ENCODE measurements at places on chromosomes 6 and 20.

GRCh38 chr20:15976047-15976736 is 597.1 kb downstream of the KIF16B start:
- no peak for DNase-seq

GRCh38 chr6:71977884-71978283 is 91.5 kb downstream of the RIMS1 start:
- DNase-seq, result no peak

DNA sequence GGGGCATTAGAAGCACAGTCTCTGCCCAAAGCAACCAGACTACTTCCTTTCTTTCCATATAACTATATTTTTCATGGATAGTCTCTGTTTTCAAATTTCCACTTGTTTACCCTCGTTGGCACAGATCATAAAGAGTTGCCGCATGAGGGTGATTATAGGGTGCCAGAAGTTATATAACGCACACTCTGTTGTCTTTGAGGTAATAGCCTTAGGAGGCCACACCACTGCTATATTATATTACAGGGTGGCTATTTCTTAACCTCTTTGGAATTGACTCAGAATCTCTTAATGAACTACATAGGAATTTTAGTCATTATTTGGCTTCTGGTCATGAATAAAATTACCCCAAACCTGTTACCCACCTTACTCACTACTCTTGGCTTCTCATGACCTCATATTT is 43.7 kb downstream of the KCNQ5 start:
- no peak for DNase-seq

- no peak for DNase-seq
Observed at GRCh38 chr6:169233181-169233580, 20.5 kb downstream of the THBS2 start.

DNA sequence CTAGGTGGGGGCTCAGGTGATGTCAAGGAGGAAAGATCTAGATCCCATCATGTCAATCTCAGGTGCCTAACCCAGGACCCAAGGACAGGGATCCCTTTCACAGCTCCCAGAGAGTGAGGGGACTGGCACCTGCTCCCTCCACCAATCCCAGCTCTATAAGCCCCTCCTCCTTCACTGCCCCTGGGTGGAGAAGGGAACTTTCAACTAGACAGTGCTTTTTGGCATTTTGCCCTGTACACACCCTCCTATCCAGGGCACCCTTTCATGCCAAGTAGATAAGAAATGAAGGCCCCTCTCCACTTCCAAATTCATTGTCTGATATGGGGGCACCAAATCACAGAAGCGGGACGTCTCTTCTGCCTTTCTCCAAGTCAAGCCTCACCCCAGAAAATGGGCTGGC is 61.6 kb downstream of the MDGA1 start:
- DNase-seq, result no peak

- no peak for DNase-seq
Observed at GRCh38 chr6:63507096-63507495, 65.2 kb upstream of the LOC128125822 start.

- DNase-seq, result no peak
Observed at GRCh38 chr6:7542065-7542873, 798 bp downstream of the DSP start.

DNA sequence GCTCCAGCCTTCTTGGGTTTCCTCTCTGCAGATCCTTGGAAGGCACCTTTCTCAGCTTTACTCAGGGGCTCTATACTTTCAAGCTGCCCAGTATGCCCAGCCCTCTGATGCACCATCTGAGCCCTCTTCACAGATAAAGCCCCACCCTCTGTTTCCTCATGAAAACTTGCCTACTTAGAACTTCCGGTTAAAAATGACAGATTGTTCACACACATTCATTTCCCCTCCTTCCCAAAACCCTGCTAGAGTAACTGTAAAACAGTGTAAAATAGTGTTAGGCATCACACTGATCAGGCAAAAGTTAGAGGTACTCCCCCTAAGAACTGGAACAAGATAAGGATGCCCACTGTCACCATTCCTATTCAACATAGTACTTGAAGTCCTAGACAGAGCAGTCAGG is 14.0 kb upstream of the GCM1 start:
- DNase-seq, result no peak

DNA sequence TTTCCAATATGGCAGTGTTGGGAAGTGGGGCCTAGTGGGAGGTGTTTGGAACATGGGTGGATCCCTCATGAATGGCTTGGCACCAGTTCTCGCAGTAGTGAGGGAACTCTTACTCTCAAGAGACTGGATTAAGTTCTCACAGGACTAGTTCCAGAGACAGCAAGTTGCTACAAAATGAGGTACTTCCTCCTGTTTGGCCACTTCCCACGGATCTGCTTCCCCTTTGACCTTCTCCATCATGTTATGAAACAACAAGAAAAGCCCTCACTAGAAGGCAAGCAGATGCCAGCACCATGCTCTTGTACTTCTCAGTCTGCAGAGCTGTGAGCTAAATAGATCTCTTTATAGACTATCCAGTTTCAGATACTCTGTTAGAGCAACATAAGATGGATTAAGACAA is 3.1 kb downstream of the RSPH3 start:
- DNase-seq, result no peak

GRCh38 chr6:136208783-136209182 is 41.3 kb downstream of the MTFR2 start:
- DNase-seq, result no peak

GRCh38 chr6:25107218-25107617 is 171.5 kb upstream of the RIPOR2 start:
- DNase-seq, result no peak

DNA sequence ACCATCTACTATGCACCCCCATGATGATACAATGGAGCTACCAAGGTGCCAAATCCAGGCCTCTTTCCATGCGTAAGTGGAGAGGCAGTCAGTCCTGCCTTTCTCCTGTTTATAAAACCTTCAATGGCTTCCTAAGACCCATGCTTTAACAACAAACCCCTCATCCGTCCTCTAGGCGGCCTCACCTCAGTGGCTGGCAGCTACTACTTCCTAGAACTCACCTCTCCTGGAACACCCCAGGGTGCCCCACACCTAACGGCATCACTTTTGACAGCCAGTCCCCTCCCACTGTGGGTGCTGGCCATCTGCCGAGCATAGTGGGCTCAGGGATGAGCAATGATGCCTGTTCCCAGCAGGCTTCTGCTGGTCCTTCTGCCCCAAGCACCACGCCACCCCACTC is 80.0 kb upstream of the TAB2 start:
- no peak for DNase-seq

DNA sequence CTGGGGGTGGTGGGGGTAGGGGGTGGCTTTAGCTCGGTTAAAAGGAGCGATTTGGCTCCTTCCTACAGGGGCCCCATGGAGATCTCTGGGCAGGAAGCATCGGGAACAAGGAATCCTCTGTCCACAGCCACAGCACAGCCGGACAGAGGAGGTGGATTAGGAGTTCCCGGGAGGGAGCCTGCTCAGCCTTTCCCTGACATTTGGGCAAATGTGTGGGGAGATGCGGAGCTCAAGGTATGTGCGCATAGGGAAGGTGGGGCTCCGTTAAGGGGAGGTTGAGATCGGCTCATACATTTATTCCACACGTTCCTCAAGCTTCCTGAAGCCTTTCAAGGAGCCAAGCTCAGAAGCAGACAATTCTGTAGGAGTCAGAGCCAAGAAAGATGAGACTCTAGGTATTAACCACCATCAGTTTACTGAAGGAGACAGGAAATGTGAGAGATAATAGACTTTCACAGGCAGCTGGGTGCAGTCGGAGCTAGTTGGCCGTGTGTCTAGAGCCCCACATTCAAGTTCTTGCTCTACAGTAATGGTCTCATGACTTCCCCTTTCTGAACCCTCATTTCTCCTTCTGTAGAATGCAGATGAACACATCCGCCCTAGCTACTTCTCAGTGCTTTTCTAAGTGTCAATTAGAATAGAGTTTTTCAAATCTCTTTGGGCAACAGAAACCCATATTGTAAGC is 40.8 kb upstream of the EPB41L1 start:
- DNase-seq, result no peak

- no peak for DNase-seq
Observed at GRCh38 chr6:144953552-144954240, 668.6 kb downstream of the UTRN start.

- DNase-seq, result no peak
Observed at GRCh38 chr20:33480048-33480447, 9.8 kb upstream of the CBFA2T2 start.

- no peak for DNase-seq
Observed at GRCh38 chr20:2619961-2620595, 32.4 kb upstream of the NOP56 start.

DNA sequence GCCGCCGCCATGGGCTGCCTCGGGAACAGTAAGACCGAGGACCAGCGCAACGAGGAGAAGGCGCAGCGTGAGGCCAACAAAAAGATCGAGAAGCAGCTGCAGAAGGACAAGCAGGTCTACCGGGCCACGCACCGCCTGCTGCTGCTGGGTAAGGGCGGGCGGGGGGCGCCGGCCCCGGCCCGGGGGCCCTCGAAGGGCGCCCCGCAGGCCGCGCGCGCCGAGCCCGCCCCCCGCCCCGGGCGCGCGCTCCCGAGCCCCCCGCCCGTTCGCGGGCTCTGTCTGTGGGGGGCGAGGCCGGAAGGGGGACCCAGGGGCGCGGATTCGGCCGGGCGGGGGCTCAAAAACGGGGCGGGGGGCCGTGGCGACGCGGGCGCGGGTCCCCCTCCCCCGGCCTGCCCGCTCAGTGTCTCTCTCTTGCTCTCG is 39.2 kb downstream of the GNAS start:
- peak; percentile 30 for DNase-seq

- DNase-seq, result no peak
Observed at GRCh38 chr6:11654876-11655275, 117.3 kb downstream of the TMEM170B start.

- DNase-seq, result no peak
Observed at GRCh38 chr20:62624719-62625453, 17.4 kb upstream of the SLCO4A1 start.

- no peak for DNase-seq
Observed at GRCh38 chr6:31576897-31577578, 1.7 kb downstream of the TNF start.

DNA sequence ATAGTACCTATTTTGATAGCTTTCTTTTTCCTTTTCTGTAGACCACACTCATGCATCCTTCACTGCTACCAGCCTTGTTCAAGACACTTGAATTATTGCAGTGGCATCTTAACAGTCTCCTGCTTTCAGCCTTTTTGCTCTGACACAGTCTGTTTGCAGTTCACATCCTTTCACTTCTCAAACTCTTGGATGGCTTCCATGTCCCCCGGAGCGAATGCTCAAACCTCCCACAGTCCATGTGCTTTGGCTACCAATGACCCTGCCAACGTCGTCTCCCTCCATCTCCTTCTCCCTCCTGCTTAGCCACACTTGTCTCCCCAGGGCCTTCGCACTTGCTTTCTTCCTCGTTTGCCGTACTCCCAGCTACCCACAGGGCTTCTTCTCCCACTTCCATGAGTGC is 270.0 kb upstream of the ZFP64 start:
- no peak for DNase-seq

DNA sequence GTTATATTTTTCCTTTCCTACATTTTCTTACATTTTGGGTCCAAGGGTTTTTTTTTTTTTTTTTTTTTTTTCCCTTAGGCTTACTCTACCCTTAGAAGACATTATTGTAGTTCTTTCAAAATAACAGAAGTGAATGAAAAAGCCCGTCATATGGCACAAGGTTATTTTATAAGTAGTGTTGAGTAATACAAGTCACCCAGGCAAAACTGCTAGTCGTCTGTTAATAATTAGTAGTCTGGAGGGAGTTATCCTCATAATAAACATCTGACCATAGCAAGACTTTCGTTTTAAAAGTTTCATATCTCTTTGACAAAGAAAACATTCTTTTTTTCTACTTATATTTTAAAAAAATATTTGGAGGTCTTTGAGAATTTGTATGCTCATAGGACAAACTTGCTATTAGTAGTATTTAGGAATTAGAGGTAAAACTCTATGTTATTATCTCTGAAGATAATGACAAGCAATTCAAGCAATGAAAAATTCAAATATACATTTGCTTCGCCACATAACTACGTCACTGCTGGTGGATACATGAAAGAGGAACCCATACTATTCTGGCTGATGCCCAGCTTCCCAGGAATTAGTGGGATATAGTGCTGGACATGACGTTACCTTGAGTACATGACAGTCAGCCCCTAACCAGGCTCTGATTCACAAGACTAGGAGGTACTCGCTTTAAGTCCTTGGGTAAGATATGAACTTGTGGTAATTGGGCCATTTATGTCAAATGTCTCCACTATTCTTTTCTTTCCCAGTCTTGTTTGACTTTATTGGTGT is 532.8 kb downstream of the GRIK2 start:
- DNase-seq, result no peak

DNA sequence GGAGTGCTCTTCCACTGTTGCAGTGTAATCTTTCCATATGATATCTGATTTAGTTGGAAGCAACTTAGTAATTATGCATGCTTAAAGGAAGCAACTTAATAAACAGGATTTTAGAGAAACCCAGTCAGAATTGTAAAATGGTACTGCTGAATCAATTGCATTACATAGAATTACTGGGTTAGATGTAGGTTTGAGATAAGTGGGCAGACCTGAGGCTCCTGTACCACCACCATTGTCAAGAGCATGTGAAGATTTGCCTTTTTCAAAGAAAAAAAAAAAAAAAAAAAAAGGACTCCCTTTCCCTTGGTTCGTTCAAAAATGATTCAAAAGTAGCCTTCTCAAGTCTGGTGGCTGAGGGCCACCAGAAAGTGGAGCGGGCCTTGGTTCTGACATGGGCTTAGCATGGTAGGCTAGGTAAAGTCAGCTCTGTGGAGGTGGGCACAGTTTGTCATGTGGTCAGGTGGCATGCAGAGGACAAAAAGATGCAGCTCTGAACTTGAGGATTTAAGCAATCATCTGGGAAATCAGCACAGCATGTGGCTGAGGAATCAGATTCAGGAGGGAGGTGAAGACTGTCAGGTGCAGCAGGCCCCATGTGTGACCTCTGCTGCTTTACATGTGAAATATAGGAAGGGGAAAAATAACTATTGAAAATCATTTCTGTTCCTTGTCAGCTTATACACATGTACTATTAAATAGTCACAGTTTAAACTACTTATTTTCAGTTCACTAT is 32.4 kb downstream of the ARID1B start:
- DNase-seq, result no peak

GRCh38 chr20:35319871-35320197 is 27.6 kb upstream of the FAM83C start:
- no peak for DNase-seq

- DNase-seq, result no peak
Observed at GRCh38 chr6:29641430-29642148, 8.6 kb upstream of the GABBR1 start.

DNA sequence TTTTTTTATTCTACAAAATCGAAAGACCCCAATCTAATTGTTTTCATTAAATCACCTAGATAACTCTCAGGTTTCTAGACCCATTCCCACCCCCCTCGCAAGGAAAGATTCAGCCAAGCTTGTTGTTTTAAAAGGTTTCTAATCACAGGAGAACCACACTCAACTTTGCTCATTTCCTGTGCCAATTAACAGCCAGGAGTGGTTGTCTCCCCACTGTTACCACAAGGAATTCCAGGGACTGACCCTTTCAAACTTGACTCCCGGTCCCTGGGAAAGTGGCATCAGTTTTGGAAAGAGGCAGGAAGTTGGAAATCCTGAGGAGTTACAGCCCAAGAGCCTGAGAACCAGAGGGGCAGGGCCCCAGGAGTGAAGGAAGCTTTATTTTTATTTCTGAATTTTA is 561.3 kb upstream of the JAG1 start:
- no peak for DNase-seq

GRCh38 chr6:124887872-124888580 is 74.2 kb upstream of the RNF217 start:
- DNase-seq, result no peak

GRCh38 chr6:41531591-41532582 is 14.3 kb upstream of the FOXP4 start:
- DNase-seq, result peak; percentile 50

Measured in stimulated activated CD4-positive, alpha-beta T cell treated with anti-CD3 and anti-CD28 coated beads, Interleukin-2, amount 100 ng/mL, for 48 hours (primary cell).